ENCODE measurements at places on chromosomes 1 and 21.

- DNase-seq, result no peak
Observed at GRCh38 chr1:179342740-179343404, 22.9 kb upstream of the AXDND1 start.

- no peak for DNase-seq
Observed at GRCh38 chr1:151840421-151840820, 801 bp upstream of the C2CD4D start.

- DNase-seq, result no peak
Observed at GRCh38 chr1:203146537-203146936, 19.0 kb downstream of the ADORA1 start.

GRCh38 chr1:109659997-109660690 is 4.2 kb downstream of the GSTM4 start:
- DNase-seq, result no peak

DNA sequence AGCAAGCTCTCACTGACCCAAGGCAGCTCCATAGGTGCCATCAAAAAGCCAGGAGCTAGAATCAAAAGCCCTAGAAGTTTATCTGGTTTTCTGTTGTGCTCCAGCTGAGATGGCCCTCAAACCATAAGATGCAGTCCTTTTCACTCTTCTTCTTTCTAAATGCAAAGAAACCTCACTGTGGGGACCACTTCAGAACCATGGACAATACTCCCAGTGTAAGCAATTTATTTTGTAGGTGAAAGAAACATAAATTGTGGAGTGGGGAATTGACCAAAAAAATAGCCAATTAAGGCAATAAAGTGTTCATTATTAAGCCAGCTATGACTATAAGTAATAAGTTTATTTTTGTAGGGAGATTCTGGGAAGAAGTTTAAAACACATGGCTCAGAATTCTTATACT is 1399.9 kb downstream of the PLA2G4A start:
- no peak for DNase-seq

GRCh38 chr1:150072959-150073358 is 5.4 kb downstream of the VPS45 start:
- DNase-seq, result no peak

DNA sequence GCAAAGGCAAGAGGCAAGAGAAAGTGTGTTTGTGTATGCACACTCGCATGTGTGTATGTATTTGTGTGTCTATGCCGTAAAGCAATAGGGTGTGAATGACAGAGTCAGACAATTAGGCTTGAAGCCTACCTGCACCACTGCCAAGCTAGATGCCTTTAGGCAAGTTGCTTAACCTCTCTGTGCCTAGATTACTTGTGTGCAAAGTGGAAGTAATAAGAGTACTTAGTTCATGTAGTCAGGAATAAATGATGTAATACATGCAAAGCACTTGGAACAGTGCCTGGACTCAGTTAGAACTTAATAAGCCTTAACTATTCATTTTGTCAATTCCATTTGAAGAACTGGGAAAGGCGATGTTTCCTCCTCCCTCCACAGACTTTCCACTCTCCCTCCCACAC is 31.7 kb downstream of the LAMB3 start:
- DNase-seq, result no peak

DNA sequence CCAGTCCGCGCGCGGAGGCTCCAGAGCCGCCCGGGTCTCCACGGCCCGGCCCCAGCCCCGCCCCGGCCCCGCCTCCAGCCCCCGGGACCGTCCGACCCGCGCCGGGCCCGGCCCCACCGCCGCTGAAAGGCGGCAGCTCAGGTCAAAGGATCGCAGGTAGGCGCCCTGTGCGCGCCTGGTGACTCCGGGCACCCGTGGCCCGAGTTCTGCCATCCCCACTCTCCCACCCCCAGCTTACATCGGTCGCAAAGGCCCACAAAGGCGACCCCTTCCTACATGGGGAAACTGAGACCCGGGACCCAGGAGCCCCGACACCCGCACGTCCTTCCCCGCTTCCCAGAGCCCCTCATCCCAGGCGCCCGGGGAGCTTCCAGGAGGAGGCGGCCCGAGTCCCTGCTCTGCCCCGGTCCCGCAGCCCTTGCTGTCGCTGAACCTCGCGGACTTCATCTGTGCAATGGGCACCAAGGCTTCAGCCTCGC is at the start of gene TMEM200B:
TMEM200B (minus strand) TSS at position 17 of the 479 bp plus-strand sequence. CDS start 2,075 bp downstream, outside the sequence.
- no peak for DNase-seq

- DNase-seq, result no peak
Observed at GRCh38 chr1:89355056-89355455, 8.8 kb upstream of the GBP6 start.

- no peak for DNase-seq
Observed at GRCh38 chr1:38908821-38909220, 27.4 kb upstream of the GJA9 start.

DNA sequence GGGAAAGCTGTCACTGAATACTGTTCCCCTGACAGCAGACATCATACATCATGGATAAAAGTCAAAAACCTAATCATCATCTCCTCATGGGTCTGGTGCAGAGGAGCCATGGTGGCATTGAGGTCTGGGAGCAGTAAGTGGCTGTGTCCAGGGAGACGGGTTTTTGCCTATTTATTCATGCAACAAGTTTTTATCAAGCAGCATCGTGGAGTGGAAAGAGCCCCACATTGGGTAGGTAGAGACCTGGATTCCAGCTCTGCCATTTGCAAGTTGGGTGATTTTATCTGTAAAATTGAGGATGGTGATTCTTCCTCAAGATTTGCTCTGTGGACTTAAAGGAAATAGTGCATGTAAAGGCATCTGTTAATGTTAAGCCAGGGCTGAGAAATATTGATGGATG is 4.2 kb downstream of the CACHD1 start:
- DNase-seq, result no peak

- DNase-seq, result no peak
Observed at GRCh38 chr1:25766721-25767436, 33.1 kb upstream of the SELENON start.

GRCh38 chr1:54464031-54464476 is 57.9 kb upstream of the SSBP3 start:
- no peak for DNase-seq

GRCh38 chr1:185907246-185907645 is 173.1 kb downstream of the HMCN1 start:
- DNase-seq, result no peak

GRCh38 chr1:2525920-2526823 is at the start of gene PANK4:
Gene PANK4 (minus strand): TSS chr1:2526596. CDS start chr1:2526587, 9 bp downstream.
- DNase-seq, result peak; percentile 83

GRCh38 chr1:241131636-241132194 is 225.3 kb downstream of the RGS7 start:
- no peak for DNase-seq

GRCh38 chr1:114517348-114517747 is 6.3 kb upstream of the TRIM33 start:
- DNase-seq, result no peak

- DNase-seq, result no peak
Observed at GRCh38 chr21:35672313-35672712, 388.0 kb downstream of the SETD4 start.

- DNase-seq, result no peak
Observed at GRCh38 chr1:6298940-6299465, 38.1 kb upstream of the GPR153 start.

- no peak for DNase-seq
Observed at GRCh38 chr1:52268372-52268771, 97.6 kb downstream of the CC2D1B start.

- DNase-seq, result no peak
Observed at GRCh38 chr1:240928265-240928664, 316.3 kb upstream of the GREM2 start.

GRCh38 chr1:25462732-25463131 is 32.0 kb downstream of the MACO1 start:
- no peak for DNase-seq

GRCh38 chr1:158371188-158371953 is 17.7 kb downstream of the CD1E start:
- peak; percentile 5 for DNase-seq

DNA sequence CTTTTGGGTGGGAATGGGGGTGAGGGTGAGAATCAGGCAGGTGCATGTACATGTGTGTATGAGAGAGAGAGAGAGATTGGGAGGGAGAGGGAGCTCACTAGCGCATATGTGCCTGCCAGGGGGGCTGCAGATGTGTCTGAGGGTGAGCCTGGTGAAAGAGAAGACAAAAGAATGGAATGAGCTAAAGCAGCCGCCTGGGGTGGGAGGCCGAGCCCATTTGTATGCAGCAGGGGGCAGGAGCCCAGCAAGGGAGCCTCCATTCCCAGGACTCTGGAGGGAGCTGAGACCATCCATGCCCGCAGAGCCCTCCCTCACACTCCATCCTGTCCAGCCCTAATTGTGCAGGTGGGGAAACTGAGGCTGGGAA is 95.0 kb downstream of the EPHB2 start:
- DNase-seq, result no peak

GRCh38 chr1:92854101-92854785 is 22.4 kb downstream of the RPL5 start:
- no peak for DNase-seq

GRCh38 chr1:198598796-198599321 is 40.0 kb upstream of the PTPRC start:
- no peak for DNase-seq

DNA sequence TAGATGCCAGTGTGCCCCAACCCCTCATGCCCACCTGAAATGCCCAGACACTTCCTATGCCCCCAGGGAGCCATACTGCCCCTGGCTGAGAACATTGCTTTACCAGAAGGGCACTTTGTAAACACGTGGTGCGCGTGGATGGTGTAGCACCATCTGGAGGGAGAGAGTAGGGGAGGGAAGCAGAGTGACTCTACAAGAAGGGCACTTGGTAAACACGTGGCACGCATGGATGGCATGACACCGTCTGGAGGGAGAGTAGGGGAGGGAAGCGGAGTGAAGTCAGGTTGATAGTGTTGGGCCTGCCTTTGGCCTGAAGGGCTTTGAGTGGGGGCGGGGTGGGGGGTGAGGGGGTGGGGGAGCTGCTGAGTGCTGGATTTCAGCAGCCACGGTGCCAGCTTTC is 324.0 kb upstream of the VAMP3 start:
- DNase-seq, result no peak

DNA sequence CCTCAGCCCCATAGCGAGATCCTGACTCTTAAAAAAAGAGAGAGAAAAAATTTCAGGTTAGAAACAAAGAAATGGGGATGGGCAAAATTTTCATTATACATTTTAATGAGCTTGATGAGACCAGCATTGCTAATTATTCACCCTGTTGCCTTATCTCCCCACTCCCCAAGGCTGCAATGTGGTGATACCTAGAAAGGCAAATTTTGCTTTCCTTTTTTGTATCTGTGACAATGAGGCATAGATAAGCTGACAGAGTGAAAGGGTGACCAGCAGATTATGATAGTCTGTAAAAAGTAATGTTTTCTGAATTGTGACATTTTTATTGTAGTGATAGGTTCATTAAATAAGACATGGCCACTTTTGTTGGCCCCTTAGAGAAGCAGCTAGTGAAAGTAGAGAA is 12.9 kb downstream of the SRRM1 start:
- DNase-seq, result no peak

DNA sequence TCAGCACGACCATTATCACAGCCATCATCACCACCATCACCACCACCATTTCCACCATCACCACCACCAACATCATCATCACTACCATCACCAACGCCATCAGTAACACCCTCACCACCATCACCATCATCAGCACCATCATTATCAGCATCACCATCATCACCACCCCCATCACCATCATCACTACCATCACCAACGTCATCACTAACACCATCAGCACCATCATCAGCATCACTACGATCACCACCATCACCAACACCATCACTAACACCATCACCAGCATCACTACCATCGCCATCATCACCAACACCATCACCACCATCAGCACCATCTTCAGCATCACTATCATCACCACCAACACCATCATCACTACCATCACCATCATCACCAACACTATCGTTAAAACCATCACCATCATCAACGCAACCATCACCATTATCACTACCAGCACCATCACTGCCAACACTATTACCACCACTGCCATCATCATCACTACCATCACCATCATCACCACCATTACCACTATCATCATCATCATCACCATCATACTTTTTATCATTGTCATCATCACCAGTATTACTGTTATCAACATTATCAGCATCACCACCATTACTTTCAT is 1.3 kb downstream of the TAS1R2 start:
- DNase-seq, result no peak

GRCh38 chr1:205915354-205915990 is 27.8 kb downstream of the SLC26A9 start:
- DNase-seq, result no peak

GRCh38 chr1:240497908-240498307 is 114.0 kb downstream of the GREM2 start:
- no peak for DNase-seq

All from stimulated activated CD8-positive, alpha-beta memory T cell treated with anti-CD3 and anti-CD28 coated beads, Interleukin-4, amount 100 ng/mL, for 24 hours (primary cell).